ENCODE measurements at places on chromosomes 13 and 19.

DNA sequence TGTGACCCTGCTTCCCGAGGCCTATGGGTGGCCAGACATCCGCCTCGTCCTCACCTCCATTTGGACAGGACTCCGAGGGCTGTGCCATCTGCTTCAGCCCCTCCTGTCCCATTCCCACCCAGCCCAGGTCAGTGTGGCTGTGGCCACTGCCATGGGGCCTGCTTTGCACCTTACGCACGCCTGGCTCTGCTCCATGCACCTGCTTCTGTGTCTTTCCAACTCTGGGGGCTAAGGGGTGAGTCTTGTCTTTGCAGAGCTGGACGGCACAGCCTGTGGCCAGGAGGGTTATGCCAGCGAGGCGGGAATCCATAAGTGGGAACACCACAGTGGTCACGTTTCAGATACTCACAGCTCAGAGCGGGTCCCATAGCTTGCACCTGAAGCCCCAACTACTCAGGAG is 5.2 kb upstream of the ZNF554 start:
- no peak for DNase-seq

- no peak for DNase-seq
Observed at GRCh38 chr13:49781806-49782205, 10.7 kb downstream of the KPNA3 start.

GRCh38 chr13:91318886-91319285 is 28.6 kb upstream of the MIR17HG start:
- DNase-seq: no peak

- DNase-seq: no peak
Observed at GRCh38 chr19:38676023-38676877, 28.8 kb downstream of the ACTN4 start.

- no peak for DNase-seq
Observed at GRCh38 chr13:41229356-41229755, 34.0 kb downstream of the MTRF1 start.

- DNase-seq: no peak
Observed at GRCh38 chr13:50513300-50513877, 330.1 kb downstream of the DLEU7 start.

DNA sequence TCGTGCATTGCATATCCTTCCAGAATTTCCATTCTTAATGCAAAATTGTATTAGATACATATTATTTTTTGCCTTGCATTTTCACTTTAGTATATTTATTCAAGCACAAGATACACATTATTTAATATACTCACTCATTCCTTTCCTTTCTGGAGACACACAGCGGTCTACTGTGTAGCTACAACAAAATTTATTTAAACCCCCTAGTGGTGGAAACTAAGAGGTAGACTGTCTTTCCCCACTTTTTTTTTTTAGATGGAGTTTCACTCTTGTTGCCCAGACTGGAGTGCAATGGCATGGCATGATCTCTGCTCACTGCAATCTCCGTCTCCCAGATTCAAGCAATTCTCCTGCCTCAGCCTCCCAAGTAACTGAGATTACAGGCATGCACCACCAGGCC is 2040.3 kb upstream of the PCDH20 start:
- no peak for DNase-seq

GRCh38 chr19:3097442-3097871 is 3.3 kb downstream of the GNA11 start:
- DNase-seq: no peak

- no peak for DNase-seq
Observed at GRCh38 chr13:33678906-33679657, 138.9 kb upstream of the RFC3 start.

DNA sequence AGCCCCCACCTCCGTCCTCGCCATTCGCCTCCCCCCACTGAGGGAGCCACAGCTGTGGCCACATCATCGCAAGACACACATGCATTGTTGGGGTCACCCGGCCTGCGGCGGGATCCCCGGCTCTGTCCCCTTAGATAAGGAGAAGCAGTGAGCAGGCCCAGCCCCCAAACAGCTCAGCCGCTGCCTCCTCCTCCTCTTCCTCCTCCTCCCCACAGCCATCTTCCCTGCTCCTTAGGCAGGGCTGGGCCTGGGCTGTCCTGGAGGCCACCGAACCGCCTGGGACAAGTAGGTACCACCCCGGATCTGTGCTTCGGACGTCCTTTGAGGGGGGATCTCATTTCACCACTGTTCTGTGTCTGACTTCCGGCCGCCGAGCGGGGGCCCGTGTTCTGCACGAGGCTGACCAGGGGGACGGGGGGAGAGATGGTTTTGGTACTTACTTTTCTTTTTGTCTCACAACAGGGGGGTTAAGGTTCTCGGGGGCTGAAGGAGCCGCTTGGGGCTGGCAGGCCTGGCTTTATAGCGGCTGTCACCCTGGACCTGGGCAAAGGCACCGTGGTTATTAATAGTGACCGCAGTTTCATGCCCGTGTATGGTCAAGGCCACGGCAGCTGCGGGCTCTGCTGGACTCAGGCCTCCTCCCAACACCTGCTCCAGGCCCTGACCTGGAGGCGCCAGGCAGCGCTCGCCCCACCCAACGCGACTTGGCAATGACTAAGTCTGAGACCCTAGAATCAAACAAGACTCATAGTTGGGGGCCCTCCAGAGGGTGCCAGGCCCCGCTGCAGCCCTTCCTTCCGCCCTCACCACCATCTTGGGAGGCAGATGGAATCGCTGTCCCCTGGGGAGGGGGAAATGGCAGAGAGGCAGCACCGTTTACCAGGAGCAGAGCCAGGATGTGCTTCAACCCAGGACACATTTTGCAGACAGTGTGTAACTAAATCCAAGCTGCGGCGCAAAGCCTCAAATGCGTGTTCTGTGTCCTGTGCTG is 18.3 kb downstream of the NMRK2 start:
- DNase-seq: no peak

GRCh38 chr19:15177269-15178116 is 23.3 kb downstream of the NOTCH3 start:
- DNase-seq: peak; percentile 27

DNA sequence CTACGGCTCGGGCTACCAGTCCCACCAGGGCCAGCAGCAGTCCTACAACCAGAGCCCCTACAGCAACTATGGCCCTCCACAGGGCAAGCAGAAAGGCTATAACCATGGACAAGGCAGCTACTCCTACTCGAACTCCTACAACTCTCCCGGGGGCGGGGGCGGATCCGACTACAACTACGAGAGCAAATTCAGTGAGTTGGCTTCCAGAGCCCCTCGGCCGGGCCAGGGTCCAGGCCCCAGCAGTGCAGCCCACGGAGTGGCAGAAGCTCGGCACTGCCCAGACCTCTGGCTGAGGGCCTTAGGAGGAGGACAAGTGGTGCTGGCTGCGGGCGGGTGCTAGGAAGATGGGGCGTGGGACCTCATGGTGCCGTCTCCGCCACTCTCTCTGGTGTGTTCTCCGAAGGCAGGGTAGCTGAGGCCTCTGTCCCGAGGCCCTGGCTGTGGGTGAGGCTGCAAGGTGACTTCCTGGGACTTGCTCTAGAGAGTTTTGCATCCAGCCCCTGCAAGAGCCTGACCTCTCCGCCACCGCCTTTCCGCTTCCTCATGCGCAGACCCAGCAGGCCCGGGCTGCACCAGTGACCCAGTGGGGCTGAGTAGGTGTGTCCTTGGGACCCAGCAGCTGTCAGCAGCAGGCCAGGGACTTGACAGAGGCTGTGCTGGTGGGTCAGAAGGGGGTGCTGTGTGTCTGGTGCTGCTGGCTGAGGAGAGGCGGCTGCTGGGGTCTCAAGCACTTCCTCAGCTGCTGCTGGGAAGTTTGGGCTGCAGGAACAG is 13.5 kb upstream of the QTRT1 start:
- DNase-seq: no peak

- DNase-seq: no peak
Observed at GRCh38 chr19:55255618-55256423, 3.0 kb downstream of the PPP6R1 start.

GRCh38 chr19:38554676-38555141 is 63.0 kb downstream of the MAP4K1 start:
- DNase-seq: no peak

DNA sequence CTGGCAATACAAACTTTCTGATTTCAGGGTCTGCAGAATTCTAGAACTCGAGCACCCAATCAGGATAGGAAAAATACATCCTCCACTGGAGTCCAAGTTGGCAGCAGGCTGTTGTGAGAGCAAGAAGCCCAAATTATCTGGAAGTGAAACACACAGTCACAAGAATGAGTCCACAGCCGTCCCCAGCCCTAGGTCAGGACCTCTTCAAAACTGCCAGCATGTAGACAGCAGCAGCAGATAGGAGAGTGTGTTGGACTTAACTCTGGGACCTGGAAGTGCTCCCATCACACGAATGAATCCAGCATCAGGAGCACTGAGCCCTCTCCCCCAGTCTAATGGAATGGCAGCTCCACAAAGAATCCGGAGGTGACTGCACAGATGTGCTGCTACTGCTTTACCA is 420.7 kb downstream of the OXGR1 start:
- no peak for DNase-seq

DNA sequence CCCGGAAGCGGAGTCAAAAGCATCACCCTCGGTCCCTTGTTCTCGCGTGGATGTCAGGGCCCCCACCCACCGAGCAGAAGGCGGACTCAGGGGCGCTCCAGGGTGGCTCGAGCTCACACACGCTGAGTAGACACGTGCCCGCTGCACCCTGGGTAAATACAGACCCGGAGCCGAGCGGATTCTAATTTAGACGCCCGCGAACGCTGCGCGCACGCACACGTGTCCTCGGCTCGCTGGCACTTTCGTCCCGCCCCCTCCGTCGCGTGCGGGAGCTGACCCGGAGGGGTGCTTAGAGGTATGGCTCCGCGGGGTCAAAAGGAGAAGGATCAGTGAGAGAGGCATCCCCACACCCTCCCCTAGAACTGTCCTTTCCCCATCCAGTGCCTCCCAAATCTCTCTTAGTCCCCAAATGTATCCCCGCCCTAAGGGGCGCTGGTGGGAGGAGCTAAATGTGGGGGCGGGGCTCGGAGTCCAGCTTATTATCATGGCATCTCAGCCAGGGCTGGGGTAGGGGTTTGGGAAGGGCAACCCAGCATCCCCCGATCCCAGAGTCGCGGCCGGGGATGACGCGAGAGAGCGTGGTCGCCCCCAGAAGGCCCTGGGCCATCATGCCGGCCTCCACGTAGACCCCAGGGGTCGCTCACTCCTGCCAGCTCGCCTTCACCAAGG is 451 bp upstream of the ICAM5 start:
- DNase-seq: no peak

GRCh38 chr13:49586717-49587116 is 1.4 kb upstream of the RCBTB1 start:
- DNase-seq: no peak

DNA sequence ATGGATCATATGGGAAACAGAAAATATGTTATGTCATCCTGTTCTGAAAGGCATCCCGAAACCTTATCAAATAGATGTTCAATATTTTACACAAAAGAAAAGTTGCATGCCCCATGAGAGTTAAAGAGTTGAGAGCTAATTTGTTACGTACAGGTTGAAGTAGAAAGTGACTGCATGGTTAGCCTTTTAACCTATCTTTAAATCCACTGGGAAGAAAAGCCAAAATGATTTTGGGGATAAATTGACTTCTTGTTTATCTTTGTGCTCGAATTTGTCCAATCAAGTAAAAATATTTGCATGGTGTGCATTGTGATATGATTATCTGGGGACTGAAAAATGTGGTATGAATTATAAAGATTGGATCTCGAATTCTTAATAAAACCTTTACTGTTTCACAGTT is 230.1 kb downstream of the POSTN start:
- DNase-seq: no peak

GRCh38 chr13:95706356-95706755 is 29.4 kb downstream of the DNAJC3 start:
- DNase-seq: no peak

GRCh38 chr19:35868172-35868822 is at the start of gene APLP1:
TSS of gene APLP1 (plus strand) at chr19:35868574. CDS start at chr19:35868637, 63 bp downstream.
- no peak for DNase-seq

- DNase-seq: no peak
Observed at GRCh38 chr13:32199168-32199567, 116.0 kb downstream of the ZAR1L start.

- no peak for DNase-seq
Observed at GRCh38 chr13:109293166-109293565, 493.2 kb downstream of the IRS2 start.

GRCh38 chr19:39582891-39583625 is 19.3 kb upstream of the LGALS13 start:
- DNase-seq: no peak

- no peak for DNase-seq
Observed at GRCh38 chr19:4597278-4597974, 37.9 kb upstream of the SEMA6B start.

DNA sequence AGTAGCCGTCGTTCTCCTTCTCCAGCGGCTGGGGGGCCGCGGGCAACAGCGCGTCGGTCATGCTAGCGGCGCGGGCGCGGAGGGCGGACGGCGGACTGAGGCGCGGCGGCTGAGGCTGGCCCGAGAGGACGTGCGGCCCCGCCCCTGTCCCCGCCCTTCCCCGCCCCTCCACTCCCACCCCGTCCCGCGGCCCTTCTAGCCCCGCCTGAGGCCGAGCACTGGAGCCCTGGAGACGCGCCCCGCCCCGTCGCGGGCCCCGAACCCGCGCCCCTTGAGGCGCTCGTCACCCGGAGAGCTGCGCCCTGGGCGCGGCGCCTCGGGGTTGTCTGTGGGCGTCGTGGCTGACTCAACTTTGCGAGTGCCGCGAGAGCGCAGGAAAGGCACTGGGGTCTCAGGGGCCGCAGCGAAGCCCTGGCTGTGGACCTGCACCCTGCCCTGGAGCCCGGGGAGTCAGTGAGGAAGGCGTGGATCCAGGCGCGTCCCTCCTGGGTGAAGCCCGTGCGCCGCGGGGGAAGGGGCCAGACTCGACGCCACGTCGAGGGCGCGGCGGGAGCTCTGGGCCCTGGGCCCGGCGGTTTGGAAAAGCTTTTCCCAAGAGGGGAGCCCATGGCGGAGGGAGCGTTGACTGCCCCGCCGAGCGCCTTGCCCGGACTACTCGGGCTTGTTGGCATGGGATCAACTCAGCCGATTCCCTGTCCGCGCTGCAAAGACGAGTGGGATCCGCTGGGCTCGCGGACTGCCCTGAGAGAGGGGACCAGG is at the start of gene RHPN2:
RHPN2 (minus strand) TSS at position 97 of the 759 bp plus-strand sequence; CDS start at position 61, 36 bp downstream.
- DNase-seq: no peak

DNA sequence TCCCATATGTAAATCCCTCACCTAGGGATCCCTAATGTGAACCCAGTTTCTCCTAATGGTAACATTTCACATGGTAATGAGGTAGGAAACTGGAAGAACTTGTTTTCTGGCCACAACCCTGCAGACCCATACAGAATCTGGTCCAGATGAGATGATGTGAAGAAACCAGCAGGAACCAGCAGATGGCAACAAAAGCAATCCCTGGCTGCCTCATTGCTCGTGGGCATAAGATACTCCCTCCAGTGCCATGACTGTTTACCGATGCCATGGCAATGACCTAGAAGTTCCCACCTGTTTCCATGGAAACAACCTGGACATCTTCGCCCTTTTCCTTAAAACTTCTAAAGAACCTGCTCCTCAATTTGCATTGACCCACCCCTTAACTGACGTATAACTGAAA is 1.4 kb upstream of the CD209 start:
- DNase-seq: no peak

- DNase-seq: no peak
Observed at GRCh38 chr13:51729866-51730553, 74.0 kb downstream of the DHRS12 start.

GRCh38 chr13:94313321-94313910 is 166.1 kb downstream of the DCT start:
- DNase-seq: no peak

Measured in NCI-H2081 treated with DMSO at 0.1 percent for 48 hours (cell line).